ENCODE measurements at places on chromosomes 2 and 18.
A peak's percentile ranks its signal among the peaks of the same experiment; 100 is the strongest.

- no peak for DNase-seq
These were observed 27.2 kb downstream of the SIGLEC15 start for GRCh38 chr18:45852631-45853030.

- peak; percentile 56 for DNase-seq
These were observed 101.1 kb downstream of the B3GNT2 start for GRCh38 chr2:62296832-62297623.

DNA sequence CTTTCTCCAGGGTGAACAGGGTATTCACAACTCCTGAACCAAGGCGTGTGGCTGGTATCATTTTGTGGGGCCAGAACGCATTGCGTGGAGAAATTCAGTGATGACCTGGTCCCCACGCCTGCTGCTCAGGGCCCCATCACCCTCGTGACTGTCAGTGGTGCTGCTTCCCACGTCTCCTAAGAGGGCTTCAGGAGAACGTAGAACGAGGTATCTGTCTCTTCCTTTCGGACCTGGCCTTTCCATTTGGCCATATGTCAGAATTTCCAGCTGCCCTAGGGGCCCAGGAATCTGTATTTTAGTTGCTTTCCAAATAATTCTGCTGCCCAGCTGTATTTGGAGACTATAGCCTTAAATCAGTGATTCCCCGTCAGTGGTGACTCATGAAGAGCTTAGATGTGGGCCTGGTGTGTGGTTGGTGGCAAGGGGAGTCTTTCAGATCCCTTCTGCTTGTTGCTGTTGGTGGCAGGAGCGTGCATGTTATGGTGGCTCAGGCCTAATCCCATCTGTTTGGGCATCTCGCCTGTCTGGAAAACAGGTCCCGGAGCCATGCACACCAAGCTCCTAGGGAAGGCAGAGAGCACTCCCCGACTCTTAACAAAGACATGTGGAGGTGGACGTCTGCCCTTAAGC is 56.4 kb downstream of the NPAS2 start:
- DNase-seq, result no peak

DNA sequence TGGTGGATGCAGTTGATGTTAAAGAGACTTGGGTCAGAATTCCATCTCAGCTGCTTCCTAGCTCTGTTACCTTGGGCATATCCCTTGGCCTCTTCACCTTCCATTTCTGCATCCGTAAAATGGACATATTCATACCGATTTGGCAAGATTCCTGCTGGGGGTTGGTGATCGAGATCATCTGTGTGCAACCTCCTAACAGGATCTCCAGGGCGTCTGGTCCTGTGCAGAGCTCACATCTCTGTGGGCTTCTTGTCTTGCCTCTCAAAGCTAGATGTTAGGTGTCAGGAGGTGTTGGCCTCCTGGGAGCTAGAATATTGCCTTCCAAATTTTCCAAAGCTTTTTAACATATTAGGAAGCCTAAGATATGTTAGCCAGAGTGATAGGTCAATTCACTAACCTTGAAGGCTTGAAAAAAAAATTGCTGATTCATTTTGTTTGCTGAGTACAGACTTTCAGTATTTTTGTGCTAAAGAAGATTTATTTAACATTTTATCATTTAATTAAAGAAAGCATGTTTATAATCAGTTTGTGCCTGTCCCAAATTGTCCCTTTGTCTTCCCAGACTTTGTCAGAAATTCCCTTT is 69.7 kb upstream of the ZNF516 start:
- DNase-seq, result no peak

DNA sequence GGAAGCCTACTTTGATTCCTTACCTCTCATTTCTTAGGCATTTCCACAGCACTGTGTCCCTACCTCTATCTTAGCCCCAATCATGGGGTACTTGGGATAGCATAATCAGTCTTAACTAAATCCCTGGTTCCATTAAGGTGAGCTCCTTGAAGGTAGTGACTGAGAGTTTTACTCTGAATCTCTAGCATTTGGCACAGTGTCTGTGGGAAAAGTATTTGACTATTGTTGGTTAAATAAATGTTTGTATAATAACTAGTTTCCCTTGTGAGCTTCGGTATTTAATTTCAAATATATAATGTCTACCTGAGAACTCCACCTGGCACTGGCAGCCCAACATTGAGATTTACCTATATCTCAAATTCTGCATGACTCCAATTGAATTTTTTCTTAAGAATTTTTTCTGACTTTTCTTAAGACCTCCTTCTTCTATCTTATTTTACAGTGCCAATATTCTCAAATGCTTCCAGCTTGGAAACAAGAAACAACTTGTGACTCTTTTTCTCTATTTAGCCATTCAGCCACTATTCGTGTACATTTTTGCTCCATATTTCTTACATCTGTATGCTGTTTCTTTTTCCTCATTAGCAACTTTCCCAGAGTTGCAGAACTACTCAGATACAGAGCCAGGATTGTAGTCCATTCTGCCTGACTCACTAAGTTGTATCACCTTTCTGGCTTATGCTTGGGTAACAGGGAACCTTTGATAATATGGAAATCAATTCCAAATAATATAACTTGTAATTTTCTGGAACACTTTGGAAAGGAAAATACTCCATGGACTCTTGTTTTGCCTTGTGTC is 214.0 kb upstream of the NT5C1B start:
- DNase-seq, result no peak

GRCh38 chr2:118858485-118859156 is 11.2 kb upstream of the EN1 start:
- no peak for DNase-seq

GRCh38 chr2:180699657-180700361 is 280.6 kb upstream of the UBE2E3 start:
- DNase-seq, result no peak

DNA sequence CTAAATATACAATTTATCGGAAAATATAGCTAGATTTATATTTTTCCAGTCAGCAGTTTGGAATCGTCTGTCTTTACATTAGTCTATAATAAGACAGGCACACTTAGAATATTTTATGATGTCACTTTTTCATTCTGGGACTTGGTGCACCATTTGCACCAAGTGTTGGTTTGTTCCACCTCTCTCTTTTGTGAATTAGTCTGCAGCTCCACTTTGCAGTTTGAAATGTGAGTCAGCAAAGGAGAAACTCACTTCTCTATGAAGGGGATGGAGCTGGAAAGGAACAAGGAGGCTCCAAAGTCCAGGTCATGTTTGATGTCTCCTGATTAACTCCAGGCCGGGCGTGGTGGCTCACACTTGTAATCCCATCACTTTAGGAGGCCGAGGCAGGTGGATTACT is 63.8 kb upstream of the RTN4 start:
- DNase-seq, result no peak

DNA sequence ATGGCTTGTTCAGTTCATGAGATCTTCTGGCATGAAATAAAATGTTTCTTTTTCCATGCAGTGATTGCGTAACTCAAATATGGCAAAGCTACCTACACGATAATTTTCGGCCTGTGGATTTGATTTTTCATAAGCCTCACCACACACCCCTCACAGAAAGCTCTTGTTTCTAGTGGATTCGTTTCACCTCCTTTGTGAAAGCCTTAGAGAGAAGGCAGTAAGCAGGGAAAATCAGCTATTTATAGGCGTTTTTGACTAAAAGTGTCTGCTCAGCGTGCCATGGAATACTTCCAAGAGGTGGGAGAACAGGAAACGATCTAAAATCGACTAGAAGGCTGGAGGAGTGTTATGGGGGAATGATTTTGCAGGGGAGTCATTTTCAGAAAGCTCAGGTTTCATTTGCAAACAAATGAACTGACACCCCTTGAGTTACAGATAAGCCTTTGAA is 417.9 kb downstream of the TGIF1 start:
- no peak for DNase-seq

- DNase-seq, result no peak
These were observed 229.8 kb downstream of the VAPA start for GRCh38 chr18:10143596-10143995.

- DNase-seq, result no peak
These were observed 11.2 kb downstream of the CWC22 start for GRCh38 chr2:179995741-179996515.

- no peak for DNase-seq
These were observed at the start of gene GALNT1 for GRCh38 chr18:35581546-35581897. Gene GALNT1, plus strand, starts transcription at chr18:35581740. Its CDS starts 72,923 bp downstream, at chr18:35654663.

DNA sequence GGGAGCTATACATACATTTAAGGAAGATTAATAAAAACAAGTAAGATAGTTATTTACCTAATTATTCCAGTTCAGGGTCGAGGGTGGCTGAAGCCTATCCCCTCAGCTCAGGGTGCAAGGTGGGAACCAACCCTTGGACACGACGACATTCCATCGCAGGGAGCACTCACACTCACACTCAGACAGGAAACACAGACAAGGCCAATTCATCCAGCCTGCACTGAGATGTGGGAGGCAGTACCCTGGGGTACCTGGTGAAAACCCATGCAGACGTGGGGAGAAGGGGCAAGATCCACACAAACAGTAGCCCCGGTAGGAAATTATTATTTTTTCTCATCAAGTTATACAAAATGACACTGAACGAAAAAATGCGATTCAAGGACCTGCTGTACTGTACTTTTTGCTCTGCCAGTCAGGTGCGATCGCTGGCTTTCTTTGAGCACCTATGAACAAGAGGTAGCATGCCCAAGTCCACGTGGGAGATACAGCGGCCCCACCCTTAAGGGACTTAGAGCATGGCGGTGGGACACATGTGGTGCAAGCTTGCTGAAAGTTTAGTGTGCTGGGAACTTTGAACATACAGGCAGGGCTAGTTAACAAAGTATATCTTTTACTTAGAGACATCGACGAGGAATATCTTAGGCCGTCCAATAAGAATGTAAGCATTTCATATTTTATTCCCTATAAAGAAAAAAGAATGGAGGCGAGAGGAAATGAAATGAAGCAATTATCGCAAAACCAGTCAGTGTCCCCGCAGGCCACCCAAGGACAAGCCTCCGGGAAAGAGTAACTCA is 624 bp downstream of the METTL8 start:
- DNase-seq, result no peak

- no peak for DNase-seq
These were observed 1.4 kb downstream of the CNTNAP5 start for GRCh38 chr2:124026503-124026902.

GRCh38 chr2:59744436-59744835 is 809.0 kb downstream of the BCL11A start:
- no peak for DNase-seq

GRCh38 chr2:31384771-31385276 is 29.7 kb downstream of the XDH start:
- DNase-seq, result no peak

DNA sequence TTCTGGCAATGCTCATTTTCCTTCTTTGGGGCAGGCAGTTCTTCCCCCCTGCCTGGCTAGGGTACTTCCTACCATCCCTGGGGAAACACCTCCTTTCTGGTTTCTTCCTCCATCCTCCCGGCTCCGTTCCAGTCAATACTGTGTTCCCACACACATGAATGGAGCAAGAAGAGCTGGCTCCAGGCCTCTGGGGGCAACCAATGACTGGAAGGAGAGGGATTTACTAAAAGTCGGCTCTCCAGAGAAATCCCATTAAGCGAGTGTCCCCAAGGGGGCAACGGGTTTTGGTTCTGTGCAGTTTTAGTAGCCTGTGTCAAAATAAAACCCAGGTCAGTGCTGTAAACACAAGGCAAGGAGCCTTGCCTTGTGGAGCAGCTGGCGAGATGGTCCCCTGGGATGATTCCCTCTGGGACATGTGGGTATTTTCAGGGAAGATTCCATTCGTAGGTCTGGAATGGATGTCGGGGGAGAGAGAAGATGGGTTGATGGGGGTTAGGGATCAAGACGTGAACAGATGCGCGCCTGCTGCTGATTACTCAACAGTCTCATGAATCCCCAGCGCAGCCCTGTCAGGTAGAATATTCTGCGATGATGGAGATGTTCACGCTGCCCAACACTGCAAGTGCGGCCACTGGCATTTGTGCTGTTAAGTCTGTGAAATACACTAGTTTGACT is 32.0 kb downstream of the EMILIN2 start:
- DNase-seq, result no peak

GRCh38 chr2:157324331-157324843 is 1.2 kb downstream of the ERMN start:
- no peak for DNase-seq

- DNase-seq, result no peak
These were observed 133.8 kb downstream of the NAPG start for GRCh38 chr18:10659594-10659993.

- no peak for DNase-seq
These were observed at the start of gene SERPINB2 for GRCh38 chr18:63887424-63887823. Gene SERPINB2, plus strand, starts transcription at chr18:63887705. Its CDS starts 3,740 bp downstream, at chr18:63891445.

- DNase-seq, result no peak
These were observed 102.2 kb upstream of the RND3 start for GRCh38 chr2:150589681-150590080.

DNA sequence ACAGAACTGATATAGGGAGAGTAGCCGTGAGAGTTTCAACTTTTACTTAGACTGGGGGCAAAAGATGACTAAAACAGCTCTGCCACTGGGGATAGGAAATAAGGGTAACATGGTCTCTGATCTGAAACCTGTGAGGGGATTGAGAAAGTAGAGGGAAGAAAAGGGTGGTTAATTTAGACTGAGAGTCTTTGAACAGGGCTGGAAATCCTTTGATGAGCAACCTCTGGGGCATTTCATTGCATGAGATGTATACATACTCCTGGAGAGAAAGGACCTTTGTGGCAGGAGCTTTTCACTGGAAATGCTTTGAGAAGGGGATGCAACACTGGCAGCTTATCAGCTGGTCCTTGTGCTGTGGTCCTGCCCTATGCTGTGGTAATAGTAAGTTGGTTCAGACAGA is 9.4 kb downstream of the GALNT1 start:
- no peak for DNase-seq

DNA sequence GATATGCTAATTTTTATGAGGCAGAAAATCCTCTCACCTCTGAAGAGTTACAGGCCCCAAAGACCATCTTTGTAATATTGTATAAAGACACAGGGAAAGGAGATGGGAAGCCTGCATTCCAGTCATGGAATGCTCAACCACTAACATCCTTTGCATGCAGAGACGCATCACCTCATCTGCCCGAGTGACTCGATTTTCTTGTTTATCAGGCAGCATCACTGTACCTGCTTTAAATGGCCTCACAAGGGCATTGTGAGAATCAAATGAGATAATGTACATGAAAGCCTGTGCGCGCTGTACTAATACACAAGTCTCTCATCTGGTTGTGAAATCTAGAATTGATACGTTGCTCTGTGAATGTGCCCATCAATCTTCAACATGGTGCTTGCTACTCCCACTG is 10.2 kb upstream of the TMEM247 start:
- DNase-seq, result no peak

GRCh38 chr2:173941567-173941966 is 23.6 kb downstream of the SP3 start:
- DNase-seq, result no peak

DNA sequence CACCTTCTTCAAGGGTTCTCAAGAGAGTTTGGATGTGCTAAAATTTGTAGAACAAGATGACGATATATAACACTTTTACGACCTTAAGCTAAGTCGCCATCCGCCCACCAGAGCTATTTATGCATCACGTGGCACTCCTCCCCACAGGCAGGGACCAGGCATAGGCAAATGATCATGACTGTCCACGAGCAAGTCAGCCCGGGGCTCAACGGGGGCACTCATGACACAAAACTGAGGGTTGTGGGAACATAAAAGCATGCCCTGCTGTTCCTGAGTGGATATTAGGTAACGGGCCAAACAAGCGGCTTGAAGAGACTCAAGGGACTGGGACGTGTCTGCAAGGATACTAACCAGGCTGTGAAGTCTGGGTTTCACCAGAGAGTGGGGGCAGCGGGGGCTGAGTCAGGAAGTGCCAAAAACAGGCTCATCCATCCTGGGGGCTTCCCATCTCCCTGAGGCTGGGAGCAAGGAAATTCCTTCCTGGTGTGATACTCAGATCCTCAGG is 58.1 kb downstream of the FAM178B start:
- DNase-seq, result no peak
